Coronary artery (tissue), 2 donors: ENCODE measurements at places on chromosomes 16 and 17.

GRCh38 chr17:44850612-44851011 lies 2.9 kb downstream of the HIGD1B start:
- DNase-seq, result no peak

GRCh38 chr17:49817993-49818392 lies 29.5 kb downstream of the KAT7 start:
- DNase-seq, result no peak

DNA sequence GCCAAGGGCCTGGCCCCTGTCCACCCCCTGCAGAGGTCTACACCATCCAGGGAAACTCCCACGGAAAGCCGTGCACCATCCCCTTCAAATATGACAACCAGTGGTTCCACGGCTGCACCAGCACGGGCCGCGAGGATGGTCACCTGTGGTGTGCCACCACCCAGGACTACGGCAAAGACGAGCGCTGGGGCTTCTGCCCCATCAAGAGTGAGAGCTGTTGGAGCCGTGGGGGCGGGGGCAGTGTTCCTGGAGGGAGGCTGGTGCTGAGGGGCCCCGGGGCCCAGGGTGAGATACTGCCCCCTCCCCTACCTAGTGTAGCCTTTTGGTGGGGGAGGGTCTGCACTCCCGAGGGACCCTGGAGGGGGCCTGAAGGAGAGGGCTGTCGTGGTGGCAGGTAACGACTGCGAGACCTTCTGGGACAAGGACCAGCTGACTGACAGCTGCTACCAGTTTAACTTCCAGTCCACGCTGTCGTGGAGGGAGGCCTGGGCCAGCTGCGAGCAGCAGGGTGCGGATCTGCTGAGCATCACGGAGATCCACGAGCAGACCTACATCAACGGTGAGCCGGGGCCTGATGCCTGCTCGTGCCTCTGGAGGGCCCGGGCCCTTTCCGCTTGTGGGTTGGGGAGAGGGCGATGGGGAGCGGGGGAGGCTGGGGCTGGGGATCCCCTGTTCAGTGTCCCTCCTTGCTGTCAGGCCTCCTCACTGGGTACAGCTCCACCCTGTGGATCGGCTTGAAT lies 38.8 kb downstream of the MRC2 start:
- no peak for DNase-seq

DNA sequence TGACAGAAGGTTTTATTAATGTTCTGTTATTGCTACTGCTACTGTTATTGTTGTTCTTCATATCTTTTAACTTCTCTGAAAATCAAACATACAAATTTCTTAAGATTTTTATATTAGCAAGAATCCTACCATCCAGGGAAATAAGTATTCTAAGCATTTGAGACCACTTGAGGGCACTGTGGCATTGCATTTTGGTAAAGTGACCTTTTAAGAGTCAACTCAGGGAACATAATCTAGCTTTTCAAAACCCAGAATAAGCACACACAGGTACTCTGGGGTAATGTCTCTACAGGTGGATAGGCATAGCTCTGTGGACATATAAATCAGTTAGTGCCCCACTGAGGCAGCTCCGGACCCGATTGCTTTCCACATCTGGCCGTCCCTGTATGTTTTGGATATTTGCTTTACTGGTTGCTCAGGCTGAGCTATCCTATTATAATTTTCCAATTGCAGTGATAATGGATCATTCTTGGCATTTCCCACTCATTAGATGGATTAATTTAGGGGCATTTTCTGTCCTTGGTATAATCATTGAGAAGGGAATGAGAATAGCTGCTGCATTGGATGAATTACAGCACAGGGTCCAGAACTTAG lies 1425.1 kb upstream of the CDH8 start:
- no peak for DNase-seq

DNA sequence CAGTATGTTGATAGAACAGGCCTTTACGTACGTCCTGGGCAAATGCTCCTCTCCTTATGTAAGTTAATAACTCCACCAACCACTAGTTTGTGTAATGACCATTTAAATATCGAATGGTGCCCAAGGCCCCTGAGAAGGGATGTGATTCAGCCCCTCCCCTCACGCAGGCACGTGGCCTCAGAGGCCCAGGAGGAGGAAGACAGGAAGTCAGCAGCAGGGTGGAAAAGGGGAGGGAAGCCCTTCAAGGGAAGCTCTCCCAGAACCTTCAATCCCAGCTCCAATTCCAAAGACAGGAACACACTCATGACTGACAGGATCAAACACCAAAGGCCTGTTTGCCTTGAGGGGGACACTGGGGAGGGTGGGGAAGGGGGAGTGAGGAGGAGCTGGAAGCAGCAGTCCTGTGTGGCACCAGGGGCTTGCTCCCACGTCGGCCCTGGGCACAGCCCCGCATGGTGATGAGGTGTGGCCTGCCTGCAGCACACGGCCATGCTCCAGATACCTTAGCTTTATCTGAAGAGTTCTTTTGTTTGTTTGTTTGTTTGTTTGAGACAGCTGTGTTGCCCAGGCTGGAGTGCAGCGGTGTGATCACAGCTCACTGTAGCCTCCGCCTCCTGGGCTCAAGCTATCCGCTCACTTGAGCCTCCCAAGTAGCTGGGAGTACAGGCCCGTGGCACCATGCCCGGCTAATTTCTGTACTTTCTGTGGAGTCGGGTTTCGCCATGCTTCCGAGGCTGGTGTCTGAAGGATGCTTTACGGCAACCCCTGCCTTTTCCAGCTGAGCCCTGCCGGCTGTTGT lies 105.0 kb downstream of the ZNF778 start:
- DNase-seq, result no peak

DNA sequence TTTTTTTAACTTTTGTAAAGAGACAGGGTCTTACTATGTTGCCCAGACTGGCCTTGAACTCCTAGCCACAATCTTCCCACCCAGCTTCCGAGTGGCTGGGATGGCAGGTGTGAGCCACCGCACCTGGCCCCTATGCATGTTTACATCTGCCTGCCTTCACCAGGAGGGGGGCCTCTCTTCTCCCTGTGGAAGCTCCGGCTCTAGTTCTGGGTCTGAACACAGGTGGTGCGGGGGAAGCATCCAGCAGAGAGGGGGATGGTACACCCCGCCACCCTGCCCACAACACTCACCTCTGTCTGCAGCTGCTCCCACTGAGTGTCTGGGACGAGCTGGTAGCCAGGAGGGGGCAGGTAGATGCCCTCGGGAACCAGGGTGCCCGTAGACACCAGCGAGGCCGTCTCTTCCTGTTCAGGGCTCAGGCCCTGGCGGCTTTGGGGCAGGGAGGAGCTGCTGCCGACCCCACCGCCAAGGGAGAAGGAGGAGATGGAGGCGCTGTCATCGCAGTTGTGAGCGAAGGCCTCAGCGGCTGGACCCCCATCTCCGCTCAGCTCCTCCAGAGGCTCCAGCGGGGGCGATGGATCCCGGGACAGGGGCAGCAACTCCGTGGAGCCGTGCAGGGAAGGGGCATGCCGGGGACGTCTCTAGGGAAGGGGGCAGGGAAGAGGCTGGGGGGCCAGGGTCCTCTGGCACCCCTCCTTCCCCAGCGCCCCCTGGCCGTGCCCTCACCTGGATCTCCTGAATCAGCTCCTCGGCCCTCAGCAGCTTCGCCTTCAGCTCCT lies 10.9 kb downstream of the RABEP2 start:
- no peak for DNase-seq

DNA sequence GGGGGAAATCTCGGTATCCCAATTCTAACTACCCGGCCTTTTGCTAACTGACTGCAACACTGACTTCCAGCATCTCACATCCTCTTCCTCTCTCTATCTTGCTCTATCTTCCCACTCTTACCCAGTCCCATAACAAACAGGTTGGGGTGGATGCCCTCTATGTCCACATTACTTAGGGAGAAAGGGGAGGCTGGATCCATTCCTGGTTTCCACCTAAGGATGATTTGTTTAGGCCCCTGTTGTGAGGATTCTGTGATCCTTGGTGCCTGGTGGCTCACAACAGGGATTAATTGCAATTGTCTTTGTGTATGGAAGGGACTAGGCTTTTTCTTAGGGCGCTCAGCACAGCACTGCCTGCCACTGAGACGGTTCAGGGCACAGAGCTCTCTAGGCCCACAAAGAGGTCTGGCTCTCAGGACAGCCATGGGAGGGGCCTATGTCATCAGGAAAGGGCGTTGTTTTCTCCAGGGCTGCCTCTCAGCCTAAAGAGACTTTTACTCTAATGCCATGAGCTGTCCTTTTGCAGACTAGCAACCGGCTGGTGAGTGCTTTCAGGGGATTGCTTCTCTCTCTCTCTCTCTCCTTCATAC lies 612.1 kb upstream of the SALL1 start:
- DNase-seq, result no peak

DNA sequence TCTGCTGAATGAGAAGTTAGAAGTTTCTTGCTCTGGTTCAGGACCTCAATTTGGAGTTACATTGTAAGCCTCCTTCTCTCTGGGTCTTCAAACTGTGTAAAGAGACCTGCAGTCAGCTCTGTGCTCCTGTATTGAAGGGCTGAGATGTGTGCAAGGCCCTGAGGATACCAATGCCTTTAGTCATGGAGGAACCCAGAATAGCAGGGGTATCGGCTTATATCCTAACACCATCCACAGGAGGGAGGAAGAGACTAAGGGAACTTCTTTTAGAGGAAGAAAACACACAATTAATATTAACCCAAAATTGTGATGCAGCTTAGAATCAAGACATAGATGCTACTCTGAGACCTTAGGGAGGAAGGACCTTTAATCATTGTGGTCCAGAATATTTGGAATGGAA lies 36.5 kb downstream of the GLP2R start:
- peak; percentile 7 for DNase-seq

DNA sequence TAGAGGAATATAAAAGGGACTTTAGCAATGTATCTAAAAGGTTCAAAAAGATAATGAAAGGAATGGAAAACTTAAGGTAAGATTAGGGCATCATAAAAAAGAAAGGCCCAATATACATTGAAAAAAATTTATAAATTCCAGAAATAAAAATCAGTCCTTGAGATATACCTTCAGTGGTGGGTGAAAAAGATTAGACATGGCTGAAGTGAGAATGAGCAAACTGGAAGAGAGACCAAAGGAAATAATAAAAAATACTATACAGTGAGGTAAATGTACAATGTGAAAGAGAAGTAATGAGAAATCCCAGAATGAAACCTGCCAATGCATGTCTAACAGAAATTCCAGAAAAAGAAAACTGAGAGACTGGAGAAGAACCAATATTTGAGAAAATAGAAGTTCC lies 42.9 kb upstream of the PMFBP1 start:
- no peak for DNase-seq

DNA sequence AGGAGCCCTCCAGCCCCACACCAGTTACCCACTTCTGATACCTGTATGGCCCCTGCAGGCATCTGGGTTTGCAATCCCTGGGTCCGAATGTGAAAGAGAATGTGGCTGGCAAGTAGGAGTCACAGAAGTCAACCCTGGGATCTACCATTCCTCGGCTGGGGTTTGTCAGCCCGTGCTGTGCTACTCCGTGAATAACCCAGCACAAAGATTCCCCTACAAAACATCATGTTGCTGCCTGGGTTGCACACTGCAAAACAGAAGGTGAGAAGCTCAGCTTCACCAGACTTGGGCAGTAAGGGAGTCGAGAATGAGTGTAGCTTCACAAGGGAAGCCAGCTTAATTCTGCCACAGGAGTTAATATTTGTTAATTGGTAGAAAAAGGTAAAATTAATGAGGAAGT lies 137.1 kb downstream of the ZFHX3 start:
- DNase-seq, result no peak

DNA sequence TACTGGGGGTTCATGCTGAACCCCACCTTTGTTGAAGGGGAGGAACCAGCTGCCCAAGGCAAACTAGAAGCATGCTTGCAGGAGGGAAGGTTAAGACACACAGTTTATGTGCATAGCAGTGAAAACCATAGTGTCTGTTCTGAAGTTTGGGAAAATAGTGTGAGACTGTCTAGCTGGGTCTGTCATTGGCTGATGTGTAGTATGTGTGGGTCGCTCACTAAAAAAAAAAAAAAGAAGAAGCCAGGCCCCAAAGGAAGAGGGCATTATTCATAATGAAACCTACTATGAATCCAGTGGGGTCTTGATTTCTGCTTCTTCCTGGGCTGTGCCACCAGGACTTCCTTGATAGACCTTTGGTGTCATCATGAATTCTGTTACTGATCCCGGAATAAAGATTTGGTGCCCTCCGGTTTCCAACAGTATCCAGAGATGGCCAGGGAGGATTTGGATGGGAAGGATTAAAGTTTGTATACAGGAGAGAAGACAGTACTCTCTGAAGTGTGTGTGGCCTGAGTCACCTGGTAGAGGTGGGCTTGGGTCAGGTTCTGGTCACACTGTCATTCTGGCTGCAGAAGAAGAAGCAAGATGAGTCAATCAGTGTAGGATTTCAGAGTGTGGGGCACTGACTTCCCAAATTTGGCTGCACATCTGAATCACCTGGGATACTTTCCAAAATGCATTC lies 220.3 kb downstream of the PRKCA start:
- DNase-seq, result no peak

DNA sequence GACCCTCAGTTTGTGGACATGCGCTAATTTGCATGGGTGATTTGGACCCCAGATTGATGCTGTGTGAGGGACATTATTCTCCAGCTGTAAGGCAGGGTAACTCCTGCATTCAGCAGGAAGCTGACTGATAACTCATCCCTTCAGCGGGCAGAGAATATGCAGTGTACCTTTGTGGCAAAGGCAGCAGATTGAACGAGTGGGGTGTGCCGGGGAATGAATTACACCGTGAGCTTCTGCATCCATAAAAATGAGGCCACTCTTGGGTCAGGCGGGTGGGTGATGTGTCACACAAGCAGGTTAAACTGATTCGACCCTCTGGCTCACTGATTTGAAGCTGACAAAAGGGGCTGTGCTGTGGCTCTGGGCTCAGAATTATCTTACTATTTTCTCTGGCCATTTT lies 128.9 kb upstream of the PMFBP1 start:
- DNase-seq, result no peak

DNA sequence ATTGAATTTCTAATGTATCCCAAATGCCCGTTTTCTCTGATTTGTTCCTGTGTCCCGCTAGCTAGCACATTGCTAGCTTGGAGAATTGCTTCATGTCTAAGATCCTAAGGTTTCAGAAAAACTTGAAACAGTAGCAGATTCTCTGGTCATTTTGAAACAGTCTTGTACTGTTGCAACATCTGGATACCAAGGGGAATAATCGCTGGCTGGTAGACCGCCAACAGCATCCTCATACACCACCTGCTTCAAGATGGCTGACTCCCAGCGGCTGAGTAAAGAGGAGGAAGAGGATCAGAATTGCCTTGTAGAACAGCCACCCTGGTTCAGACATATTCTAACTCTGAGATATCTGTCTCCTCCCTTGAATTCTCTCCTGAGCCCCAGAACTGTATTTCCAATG lies 226.7 kb upstream of the ELAC2 start:
- no peak for DNase-seq

- DNase-seq, result no peak
Measured at GRCh38 chr17:81578038-81578441, 25.9 kb upstream of the FAAP100 start.

- no peak for DNase-seq
Measured at GRCh38 chr16:471353-472198, 46.1 kb downstream of the RAB11FIP3 start.
